ENCODE measurements at places on chromosomes 12 and 14. TPM values are rescaled to one million over a fixed set of nuclear protein-coding genes. Genes with fewer than 3 reads are reported as not detected.

Gene CATSPERB
- not detected for total RNA-seq

Gene GPR162
- total RNA-seq: 9.4 TPM

Gene GNB3
- total RNA-seq: 0.65 TPM

Gene RNF212B
- not detected for total RNA-seq

Gene PTGR2
- total RNA-seq: 1.9 TPM

Gene PHETA1
- 12.8 TPM for total RNA-seq

Gene KRT71
- total RNA-seq: not detected

Gene KRT78
- total RNA-seq: not detected

Gene SPRYD4
- total RNA-seq: 1.3 TPM

Gene SLC25A47
- not detected for total RNA-seq

Gene RAD9B
- 0.30 TPM for total RNA-seq

Gene MYH6
- not detected for total RNA-seq

Gene SMCO2
- not detected for total RNA-seq

Gene RIMBP2
- total RNA-seq: not detected

Gene OAS3
- total RNA-seq: 118 TPM
